Lower lobe of right lung (tissue), 2 donors: ENCODE measurements at places on chromosomes 5 and 9. TPM values are rescaled to one million over a fixed set of nuclear protein-coding genes. Genes with fewer than 3 reads are reported as not detected.
A peak's percentile ranks its signal among the peaks of the same experiment; 100 is the strongest.

DNA sequence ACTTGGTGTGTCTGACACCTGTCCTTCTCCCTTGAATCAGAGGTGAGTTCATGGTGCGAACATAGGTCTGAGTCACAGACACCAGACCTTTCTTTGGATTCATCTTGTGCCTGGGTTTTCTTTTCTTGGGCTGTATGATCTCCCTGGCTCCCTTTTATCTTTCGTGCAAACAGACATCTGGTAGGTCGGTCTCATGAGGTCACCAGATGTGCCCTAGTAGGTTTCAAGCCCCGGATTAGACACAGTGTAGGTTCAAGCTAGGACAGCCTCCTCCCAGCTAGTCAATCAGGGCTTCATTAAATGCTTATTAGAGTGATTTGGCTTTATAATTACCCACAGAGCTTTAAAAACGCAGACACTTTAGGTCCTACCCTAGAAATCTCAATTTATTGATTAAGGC lies 106.0 kb upstream of the MYO10 start:
- no peaks in the 10 kb centered on the region for H3K4me1 ChIP-seq
- no peak overlapping the region for H3K4me3 ChIP-seq
- no peaks in the 10 kb centered on the region for H3K36me3 ChIP-seq
- H3K27me3 ChIP-seq, result no peaks in the 10 kb centered on the region
- no peak for DNase-seq

EXOSC2 gene
- total RNA-seq, result 18.4 TPM

PCDHAC2 gene
- total RNA-seq, result 5.8 TPM

DNA sequence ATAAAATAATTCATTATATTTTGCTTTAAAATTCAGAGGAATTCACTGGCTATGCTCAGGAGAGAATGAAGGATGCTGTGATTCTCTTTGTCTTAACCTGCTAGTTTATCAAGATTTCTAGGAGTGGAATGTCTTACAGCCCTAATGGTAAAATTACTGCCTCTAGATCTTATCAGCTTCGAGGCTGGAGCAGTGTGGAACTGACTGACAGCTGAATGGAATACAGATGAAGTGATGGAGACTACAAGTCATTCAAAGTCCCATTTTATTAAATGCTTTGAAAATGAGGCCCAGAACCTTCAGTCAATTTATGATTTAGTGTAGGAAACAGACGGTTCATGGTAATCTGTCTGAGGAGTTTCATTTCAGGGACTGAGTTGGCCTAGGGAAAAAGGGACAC lies 202.1 kb downstream of the RFX3 start:
- no peak overlapping the region for H3K27ac ChIP-seq
- DNase-seq, result no peak
- no peaks in the 10 kb centered on the region for H3K36me3 ChIP-seq
- H3K27me3 ChIP-seq, result no peaks in the 10 kb centered on the region
- H3K4me3 ChIP-seq, result no peak overlapping the region

- no peaks in the 10 kb centered on the region for H3K27me3 ChIP-seq
- H3K4me1 ChIP-seq, result peaks cover 12% of the 10 kb centered on the region
- H3K27ac ChIP-seq, result peak overlapping the region; percentile 56
- H3K36me3 ChIP-seq, result no peaks in the 10 kb centered on the region
- H3K4me3 ChIP-seq, result no peak overlapping the region
These were observed 9.4 kb upstream of the SLC6A7 start for GRCh38 chr5:150180241-150181026.

CYSTM1 gene
- 80.4 TPM for total RNA-seq

GABRA1 gene
- total RNA-seq, result not detected

DNA sequence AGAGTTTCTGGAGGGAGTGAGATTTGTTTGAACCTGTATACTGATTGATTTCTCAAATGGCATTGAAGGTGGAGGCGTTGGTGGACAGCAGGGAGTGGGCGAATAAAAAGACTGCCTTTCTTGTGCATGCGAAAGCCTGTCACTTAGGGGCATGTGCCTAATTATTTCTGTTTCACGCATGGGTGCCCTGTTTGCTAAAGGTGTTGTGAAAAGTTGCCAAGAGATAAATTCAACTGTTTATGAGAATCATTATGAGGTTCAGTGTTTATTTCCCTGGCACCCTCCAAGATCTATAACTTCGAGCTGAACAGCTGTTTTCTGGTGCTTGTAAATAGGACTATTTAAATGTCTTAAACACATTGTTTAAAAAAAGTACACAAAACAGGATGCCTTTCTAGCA lies 67.4 kb upstream of the DMRTA1 start:
- no peaks in the 10 kb centered on the region for H3K27me3 ChIP-seq
- DNase-seq, result no peak
- no peak overlapping the region for H3K4me3 ChIP-seq
- H3K36me3 ChIP-seq, result no peaks in the 10 kb centered on the region
- H3K4me1 ChIP-seq, result no peaks in the 10 kb centered on the region

LECT2 gene
- total RNA-seq, result not detected

- H3K4me3 ChIP-seq, result no peak overlapping the region
- H3K27me3 ChIP-seq, result no peaks in the 10 kb centered on the region
- H3K36me3 ChIP-seq, result no peaks in the 10 kb centered on the region
- DNase-seq, result no peak
These were observed 283.7 kb downstream of the ZNF608 start for GRCh38 chr5:124462751-124463150.

DNA sequence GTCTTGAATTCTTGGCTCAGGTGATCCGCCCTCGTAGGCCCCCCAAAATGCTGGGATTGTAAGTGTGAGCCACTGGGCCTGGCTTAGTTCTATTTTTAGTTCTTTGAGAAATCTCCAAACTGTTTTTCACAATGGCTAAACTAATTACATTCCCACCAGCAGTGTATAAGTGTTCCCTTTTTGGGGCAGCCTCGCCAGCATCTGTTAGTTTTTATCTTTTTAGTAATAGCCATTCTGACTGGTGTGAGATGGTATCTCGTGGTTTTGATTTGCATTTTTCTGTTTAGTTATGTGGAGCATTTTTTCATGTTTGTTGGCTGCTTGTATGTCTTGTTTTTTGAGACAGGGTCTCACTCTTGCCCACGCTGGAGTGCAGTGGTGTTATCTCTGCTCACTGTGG lies 28.2 kb downstream of the CNOT6 start:
- no peaks in the 10 kb centered on the region for H3K27me3 ChIP-seq
- no peaks in the 10 kb centered on the region for H3K36me3 ChIP-seq
- H3K27ac ChIP-seq, result no peak overlapping the region
- no peak overlapping the region for H3K4me3 ChIP-seq

AQP3 gene
- 357 TPM for total RNA-seq

DNA sequence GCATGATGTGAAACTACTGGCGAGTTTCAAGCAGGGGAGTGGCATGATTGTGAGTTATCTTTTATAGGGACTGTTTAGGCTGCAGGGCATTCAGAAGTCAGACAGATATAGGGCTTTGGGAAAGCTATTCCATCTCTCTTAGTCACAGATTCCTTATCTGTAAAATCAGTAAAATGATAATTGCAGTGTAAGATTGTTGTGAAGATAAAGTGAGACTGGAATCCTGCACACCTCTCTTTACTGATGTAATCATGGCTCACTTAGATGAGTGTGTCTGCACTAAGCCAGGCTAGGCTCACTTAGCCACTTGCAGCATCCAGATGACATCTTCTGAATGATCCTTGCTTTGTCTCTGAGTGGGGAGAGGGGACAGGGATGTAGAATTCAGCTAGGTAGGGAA lies 81.8 kb upstream of the MAMDC2 start:
- DNase-seq, result no peak
- no peak overlapping the region for H3K27ac ChIP-seq
- H3K27me3 ChIP-seq, result no peaks in the 10 kb centered on the region

- DNase-seq, result no peak
- H3K27me3 ChIP-seq, result no peaks in the 10 kb centered on the region
- peaks cover 73% of the 10 kb centered on the region for H3K36me3 ChIP-seq
- peaks cover 11% of the 10 kb centered on the region for H3K4me1 ChIP-seq
- no peak overlapping the region for H3K27ac ChIP-seq
These were observed 18.9 kb upstream of the TTC33 start for GRCh38 chr5:40774623-40775022.

- H3K36me3 ChIP-seq, result no peaks in the 10 kb centered on the region
- no peak overlapping the region for H3K4me3 ChIP-seq
- H3K4me1 ChIP-seq, result no peaks in the 10 kb centered on the region
- DNase-seq, result no peak
- H3K27me3 ChIP-seq, result no peaks in the 10 kb centered on the region
- no peak overlapping the region for H3K27ac ChIP-seq
These were observed 216.3 kb downstream of the TTLL11 start for GRCh38 chr9:121876658-121877271.

DNA sequence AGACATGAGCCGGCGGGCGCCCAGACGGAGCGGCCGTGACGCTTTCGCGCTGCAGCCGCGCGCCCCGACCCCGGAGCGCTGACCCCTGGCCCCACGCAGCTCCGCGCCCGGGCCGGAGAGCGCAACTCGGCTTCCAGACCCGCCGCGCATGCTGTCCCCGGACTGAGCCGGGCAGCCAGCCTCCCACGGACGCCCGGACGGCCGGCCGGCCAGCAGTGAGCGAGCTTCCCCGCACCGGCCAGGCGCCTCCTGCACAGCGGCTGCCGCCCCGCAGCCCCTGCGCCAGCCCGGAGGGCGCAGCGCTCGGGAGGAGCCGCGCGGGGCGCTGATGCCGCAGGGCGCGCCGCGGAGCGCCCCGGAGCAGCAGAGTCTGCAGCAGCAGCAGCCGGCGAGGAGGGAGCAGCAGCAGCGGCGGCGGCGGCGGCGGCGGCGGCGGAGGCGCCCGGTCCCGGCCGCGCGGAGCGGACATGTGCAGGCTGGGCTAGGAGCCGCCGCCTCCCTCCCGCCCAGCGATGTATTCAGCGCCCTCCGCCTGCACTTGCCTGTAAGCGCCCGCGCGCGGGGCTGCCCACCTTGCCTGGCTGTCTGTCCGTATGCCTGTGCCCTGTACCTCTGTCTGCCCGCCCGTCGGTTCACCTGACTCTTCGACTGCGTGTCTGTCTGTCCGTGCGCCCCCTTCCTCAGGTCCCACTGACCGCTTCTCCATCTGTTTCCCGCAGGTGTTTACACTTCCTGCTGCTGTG lies 412 bp downstream of the FGF18 start:
- no peak for DNase-seq
- peak overlapping the region; percentile 33 for H3K27ac ChIP-seq
- H3K36me3 ChIP-seq, result no peaks in the 10 kb centered on the region

CDC20B gene
- total RNA-seq, result 0.24 TPM

- no peak overlapping the region for H3K27ac ChIP-seq
- H3K4me3 ChIP-seq, result no peak overlapping the region
- H3K36me3 ChIP-seq, result no peaks in the 10 kb centered on the region
- H3K27me3 ChIP-seq, result no peaks in the 10 kb centered on the region
These were observed 169.9 kb downstream of the CTNND2 start for GRCh38 chr5:11734369-11734768.

GRCh38 chr5:94433397-94434163 lies 184.8 kb downstream of the KIAA0825 start:
- no peak overlapping the region for H3K4me3 ChIP-seq
- no peaks in the 10 kb centered on the region for H3K27me3 ChIP-seq
- H3K4me1 ChIP-seq, result peaks cover 6% of the 10 kb centered on the region
- H3K27ac ChIP-seq, result peak overlapping the region; percentile 34
- no peaks in the 10 kb centered on the region for H3K36me3 ChIP-seq
- no peak for DNase-seq

SPACA9 gene
- total RNA-seq, result 13.9 TPM

- DNase-seq, result no peak
- H3K27ac ChIP-seq, result no peak overlapping the region
- H3K4me3 ChIP-seq, result no peak overlapping the region
- H3K4me1 ChIP-seq, result peaks cover 14% of the 10 kb centered on the region
These were observed 8.6 kb downstream of the SUSD1 start for GRCh38 chr9:112166176-112167140.

GRCh38 chr5:90981821-90982220 lies 401.3 kb downstream of the ARRDC3 start:
- no peak for DNase-seq
- H3K27me3 ChIP-seq, result no peaks in the 10 kb centered on the region
- H3K27ac ChIP-seq, result no peak overlapping the region
- H3K4me3 ChIP-seq, result no peak overlapping the region

DNA sequence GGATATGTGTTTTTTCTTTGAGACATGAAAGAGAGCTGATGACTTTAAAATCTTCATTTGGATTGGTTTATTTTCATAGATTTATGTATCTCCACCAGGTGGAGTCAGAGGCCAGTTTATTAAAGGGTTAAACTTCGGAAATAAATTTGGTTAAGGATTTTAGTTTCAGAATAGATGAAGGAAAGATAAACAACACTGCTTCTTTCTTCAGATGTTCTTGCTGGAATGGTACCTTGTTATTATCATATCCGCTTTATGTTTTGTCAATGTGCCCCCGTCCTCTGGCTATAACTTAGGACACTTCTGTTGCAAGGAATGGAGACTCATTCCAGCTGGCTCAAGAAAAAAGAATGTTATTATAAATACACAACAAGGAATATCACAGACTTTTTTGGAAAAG lies 81.2 kb downstream of the ALDH1A1 start:
- no peak overlapping the region for H3K4me3 ChIP-seq
- H3K4me1 ChIP-seq, result peaks cover 11% of the 10 kb centered on the region
- no peak for DNase-seq
- H3K36me3 ChIP-seq, result no peaks in the 10 kb centered on the region

DNA sequence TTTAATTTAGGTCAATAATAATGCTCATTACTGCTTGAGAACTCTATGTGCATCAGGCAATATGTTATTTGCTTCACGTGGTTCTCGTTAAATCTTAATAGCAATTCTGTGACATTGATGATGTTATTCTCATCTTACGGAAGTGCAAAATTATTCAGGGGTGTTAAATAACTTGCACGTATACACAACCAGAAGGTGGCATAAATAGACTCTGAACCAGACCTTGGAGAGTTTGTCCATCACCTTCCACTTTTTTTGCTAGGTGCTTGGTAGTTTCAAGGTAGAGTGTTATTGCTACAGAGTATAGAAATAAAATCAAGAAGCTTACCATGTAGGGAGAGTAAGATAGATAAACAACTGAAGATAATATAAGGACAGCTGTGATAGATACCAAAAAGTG lies 23.6 kb upstream of the TNFAIP8 start:
- H3K4me3 ChIP-seq, result no peak overlapping the region
- H3K4me1 ChIP-seq, result peaks cover 25% of the 10 kb centered on the region
- no peak overlapping the region for H3K27ac ChIP-seq

DNA sequence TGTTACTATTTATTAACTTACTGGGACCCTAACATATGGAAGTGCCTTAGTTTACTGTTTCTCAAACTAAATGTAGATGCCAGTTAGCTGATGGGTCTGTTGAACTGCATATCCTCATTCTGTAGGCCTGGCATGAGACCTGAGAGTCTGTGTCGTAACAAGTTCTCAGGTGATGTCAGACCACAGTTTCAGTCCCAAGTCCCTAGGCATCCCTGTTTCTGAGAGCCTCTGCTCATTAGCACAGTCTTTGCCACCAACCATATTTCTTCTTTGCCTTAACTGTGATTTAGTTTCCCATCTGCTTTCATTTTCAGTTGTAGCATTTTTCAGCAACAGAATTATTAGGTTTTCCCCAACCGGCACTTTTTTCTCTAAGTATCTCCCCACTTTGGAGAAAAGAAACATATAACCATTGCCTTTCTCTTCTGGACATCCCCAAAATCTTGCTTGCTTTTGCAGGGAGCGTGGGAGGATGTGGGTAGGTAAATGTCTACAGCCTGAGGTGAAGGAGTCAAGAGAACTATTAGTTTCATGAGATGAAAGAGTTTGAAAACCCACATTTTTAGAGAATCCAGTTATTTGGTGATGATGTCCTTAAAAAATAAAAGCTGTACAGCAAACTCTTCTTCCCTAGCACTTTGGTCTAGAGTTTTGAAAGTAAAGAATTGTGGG lies 74.6 kb downstream of the NUDT12 start:
- no peaks in the 10 kb centered on the region for H3K27me3 ChIP-seq
- no peak overlapping the region for H3K27ac ChIP-seq
- no peaks in the 10 kb centered on the region for H3K36me3 ChIP-seq
- DNase-seq, result no peak
- no peak overlapping the region for H3K4me3 ChIP-seq
